ENCODE measurements at places on chromosomes 7 and 10.

DNA sequence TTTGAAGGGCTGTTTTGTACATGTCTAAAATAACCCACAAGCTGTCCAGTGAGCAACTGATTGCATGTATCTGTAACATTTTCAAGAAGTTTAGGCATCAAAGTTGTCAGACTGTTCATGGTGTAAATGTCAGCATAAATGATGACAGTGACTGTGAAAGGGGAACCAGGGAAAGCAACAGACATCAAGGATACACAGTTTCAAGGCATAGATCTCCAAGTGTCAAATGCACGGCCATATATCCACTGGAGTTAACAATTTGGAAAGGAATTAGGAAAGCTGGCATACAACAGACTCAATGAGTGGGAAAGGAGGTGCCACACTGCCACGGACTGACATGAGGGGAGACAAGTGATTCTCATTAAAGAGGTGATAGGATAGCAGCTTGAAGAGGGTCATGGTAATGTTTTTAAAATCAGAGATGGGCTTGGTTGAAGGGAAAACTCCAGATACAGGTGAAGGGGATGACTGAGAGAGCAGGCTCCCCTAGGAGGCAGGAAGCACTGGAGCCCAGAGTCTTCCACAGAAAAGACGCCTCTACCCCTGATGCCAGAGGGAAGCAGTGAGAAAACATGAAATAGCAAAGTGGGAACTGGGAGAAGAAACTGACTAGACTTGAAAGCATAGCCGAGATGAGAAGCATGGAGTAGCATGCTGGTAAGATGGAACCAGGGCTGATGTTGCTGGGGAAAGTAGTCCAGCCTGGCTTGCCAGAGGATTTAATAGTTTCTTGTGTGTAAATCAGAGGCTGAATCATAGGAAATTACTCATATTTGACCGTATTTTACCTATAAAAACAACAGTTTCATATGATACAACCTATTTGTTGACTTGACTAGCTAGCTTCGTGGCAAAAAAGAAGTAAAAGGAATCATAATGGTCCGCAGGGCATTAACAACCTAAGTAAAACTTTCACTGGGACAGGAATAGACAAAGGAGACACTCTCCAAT is 18.6 kb downstream of the NSMCE4A start:
- no peak for DNase-seq

DNA sequence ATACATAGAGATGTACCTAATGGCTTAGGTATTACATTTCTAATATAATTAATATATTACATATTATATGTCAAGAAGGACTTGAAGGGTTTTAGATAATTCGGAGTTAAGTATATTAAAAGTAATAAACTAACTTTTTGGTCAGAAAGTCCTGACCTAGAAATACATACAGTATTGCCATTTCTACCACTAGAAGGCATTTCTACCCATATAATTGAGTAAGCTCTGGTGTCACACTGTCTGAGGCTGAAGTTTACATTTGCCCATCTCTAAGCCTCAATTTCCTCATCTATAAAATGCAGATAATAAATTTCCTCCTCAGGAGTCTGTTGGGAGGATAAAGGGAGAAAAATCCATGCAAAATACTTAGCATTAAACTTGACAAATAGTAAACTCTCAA is 7.1 kb downstream of the FKBP14 start:
- no peak for DNase-seq

- no peak for DNase-seq
These were observed 101.3 kb upstream of the SKAP2 start for GRCh38 chr7:26965724-26966123.

DNA sequence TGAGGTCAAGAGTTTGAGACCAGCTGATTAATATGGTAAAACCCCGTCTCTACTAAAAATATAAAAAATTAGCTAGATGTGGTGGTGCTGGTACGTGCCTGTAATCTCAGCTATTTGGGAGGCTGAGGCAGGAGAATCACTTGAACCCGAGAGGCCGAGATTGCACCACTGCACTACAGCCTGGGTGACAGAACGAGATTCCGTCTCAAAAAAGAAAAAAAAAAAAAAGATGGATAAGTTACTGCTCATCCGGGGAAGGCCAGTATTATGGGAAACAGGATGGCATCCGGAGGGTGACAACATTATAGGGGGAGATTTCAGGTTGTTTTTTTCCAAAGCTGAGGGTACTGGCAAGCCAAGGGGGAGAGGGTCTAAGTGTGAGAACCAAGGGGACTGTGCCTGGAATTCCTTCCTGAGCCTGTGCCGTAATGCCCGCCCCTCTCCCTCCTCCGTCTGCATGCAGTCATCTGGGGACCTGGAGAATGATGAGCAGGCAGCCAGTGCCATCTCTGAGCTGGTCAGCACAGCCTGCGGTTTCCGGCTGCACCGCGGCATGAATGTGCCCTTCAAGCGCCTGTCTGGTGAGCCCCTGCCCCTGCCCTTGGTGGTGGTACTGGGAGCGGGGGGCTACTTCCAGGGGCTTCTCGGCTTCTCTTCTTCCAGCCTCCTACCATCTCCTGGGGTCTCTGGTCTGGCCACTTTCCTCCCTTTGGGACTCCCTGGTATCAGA is 4.4 kb downstream of the LAMTOR4 start:
- no peak for DNase-seq

- DNase-seq = no peak
These were observed 48.6 kb upstream of the SLIT1 start for GRCh38 chr10:97234400-97234799.

DNA sequence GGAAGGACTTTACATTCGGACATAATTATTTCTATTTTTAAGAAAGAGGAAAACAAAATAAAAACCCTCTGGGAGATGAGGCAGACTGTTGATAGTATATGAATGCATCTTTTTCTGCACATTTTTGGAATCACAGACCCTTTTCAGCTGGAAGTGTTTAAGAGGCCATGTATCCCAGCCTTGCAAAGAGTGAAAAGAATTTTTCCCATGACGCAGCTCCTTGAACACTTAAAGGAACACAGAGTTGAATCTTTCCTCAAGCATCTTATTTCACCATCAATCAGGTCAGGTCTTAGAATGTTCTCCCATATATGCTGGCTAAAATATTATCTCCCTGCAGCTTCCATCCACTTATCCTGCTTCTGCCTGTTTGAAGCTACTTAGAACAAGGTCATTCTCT is 45.9 kb upstream of the PAPSS2 start:
- DNase-seq = no peak

- DNase-seq = no peak
These were observed 74.0 kb downstream of the FGFR2 start for GRCh38 chr10:121524157-121524817.

GRCh38 chr7:82530361-82530760 is 86.8 kb upstream of the CACNA2D1 start:
- DNase-seq = no peak

- no peak for DNase-seq
These were observed 4.7 kb downstream of the LRWD1 start for GRCh38 chr7:102469351-102469971.

GRCh38 chr10:72800000-72800740 is 93.4 kb upstream of the OIT3 start:
- DNase-seq = no peak

DNA sequence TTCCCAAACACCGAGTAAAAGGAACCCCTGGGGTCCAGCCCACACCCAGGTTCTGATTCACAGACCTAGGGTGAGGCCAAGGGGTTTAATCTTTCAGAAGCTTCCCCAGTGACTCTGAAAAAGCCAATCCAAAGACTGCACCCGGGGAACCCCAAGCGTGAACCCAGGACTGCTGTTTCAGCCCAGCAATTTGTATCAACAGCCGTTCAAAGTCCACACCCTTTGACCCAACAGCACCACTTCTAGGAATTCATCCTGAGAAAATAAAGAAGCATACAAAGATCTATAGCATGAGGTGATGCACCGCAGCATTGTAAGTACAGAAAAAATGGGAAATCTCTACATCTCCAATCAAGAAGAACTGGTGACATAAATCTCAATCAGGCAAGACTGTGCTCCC is 24.4 kb downstream of the DLG5 start:
- DNase-seq = no peak

DNA sequence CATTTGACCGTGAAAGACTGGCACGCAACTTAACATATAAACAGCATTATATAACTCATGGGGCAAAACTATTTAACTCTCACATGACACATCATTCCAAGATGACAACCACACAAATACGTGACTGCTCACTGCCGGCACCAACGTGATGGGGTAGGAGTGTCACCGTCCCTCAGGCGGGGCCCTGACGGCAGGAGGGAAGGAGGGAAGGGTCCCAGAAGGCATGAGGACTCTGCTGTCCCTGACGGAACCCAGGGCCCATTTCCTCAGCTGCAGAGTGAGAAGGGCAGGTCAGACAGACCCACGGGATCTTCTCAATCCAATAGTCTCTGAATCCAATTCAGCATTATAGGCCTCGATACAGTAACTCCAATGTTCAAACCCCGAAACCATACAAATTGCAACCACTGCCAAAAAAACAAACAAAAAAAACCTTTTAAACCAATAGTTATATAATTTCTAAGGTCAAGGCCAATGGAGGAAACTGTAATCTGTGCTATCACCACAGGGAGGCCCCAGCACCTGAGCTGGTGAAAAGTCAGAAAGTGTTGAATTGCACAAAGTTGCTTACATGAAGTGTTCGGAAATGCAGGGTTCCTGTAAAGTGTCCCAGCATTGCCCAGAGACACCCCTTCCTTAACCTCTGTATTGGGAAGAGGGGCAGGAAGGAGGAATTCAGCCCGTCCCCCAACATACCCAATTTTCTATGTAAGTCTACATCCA is 137.4 kb downstream of the TNS3 start:
- no peak for DNase-seq

GRCh38 chr7:54946271-54946670 is 72.5 kb upstream of the EGFR start:
- no peak for DNase-seq

DNA sequence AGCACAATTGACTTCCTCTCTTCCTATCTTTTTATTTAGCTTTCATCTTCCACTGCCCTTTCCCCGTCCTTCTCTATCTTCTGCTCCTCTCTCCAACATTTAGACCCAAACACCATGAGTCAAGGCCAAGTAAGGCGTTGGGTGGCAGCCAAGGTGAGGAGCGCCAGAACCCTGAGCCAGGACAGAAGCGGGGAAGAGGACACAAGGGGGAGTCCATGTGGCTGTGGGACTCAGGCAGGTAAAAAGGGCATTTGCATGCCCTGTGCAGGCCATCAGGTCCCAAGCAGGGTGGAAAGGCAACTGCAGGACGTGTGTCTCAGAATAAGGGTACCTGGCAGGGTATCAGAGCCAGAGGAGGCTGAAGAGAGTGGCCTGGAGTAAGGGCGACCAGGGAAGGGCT is 192.4 kb upstream of the PFKP start:
- no peak for DNase-seq

GRCh38 chr10:108757946-108758345 is 1165.4 kb downstream of the XPNPEP1 start:
- DNase-seq = no peak

- DNase-seq = no peak
These were observed 8.9 kb downstream of the NT5C3A start for GRCh38 chr7:33053721-33054120.

- no peak for DNase-seq
These were observed 39.5 kb downstream of the CNNM1 start for GRCh38 chr10:99368646-99369045.

DNA sequence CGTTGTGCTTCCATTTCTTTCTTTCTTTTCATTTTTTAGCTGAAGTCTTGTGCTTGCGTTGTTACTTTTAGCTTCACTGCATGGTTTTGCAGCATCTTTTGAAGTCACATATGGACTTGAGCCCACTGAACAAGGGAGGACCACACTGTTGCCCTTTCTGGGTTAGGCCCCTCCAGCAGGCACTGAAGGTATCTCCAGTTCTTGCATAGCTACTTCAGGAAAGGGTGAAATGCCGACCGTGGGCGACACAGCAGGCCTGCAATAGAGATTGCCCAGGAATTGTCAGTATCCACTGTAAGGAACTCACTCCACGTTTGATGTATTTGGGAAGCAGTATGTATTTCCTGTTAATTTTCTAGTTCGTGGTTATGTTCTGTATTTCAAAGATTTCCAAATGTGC is 85.1 kb downstream of the WDR37 start:
- no peak for DNase-seq

DNA sequence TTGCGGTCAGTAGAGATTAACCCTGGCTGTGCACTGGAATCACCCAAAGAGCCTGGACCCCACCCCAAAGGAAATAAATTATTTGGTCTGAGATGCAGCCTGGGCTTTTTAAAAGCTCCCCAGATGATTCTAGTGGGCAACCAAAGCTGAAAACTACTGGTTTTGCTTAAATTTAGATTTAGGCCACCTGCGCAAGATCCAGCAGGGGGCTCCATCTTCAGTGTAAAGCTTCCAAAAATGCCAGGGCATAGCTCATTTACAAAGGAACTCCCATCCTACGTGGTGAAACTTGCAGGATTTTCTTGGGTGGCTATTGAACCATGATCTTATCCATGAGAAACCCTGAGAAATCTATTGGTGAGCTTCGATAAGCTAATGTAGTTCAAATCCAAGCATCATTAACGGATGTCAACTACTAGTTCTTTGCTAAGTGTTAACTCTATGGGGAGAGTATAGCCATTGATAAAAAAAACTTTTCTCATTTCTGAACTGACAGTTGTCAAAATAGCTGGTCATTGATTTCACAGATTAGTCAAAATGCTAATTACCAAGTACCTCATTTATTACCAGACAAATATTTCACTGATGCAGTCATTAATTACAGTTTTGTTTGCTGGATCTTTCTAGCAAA is 315.3 kb downstream of the LHFPL3 start:
- no peak for DNase-seq

DNA sequence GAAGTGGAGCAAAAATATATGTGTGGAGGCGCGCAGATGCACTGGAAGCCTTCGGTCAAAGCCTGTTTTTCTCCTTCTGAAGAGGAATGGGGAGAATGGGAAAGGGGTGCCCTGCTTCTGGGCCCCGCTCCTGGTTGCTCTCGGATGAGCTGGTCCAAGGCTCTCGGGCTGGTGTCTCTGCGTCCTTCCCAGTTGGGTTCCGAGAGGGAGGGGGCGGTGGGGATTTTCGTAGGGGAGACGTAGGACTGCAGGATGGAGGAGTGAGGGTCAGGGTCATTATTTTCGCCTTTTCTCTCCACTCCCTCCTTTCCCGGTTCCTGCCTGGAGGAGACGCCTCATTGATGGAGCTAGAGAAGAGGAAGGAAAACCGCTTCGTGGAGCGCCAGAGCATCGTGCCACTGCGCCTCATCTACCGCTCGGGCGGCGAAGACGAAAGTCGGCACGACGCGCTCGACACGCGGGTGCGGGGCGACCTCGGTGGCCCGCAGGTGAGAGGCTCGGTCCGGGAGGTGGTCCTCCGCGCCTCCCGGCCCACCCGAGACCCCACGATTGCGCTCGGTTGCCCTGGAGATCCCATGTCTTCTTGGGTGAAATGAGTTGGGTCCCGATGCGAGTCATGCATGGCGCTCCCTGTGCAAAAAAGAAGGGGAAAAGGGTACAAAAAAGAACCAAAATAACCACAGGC is 790 bp downstream of the ADAM22 start:
- no peak for DNase-seq

GRCh38 chr7:28960071-28960840 is 2.1 kb upstream of the TRIL start:
- no peak for DNase-seq

GRCh38 chr7:126361183-126361582 is 891.6 kb downstream of the GRM8 start:
- DNase-seq = no peak

- no peak for DNase-seq
These were observed 383.2 kb downstream of the TCERG1L start for GRCh38 chr10:130928306-130928705.
